ENCODE measurements at places on chromosomes 5 and 9. TPM values are rescaled to one million over a fixed set of nuclear protein-coding genes. Genes with fewer than 3 reads are reported as not detected.
A peak's percentile ranks its signal among the peaks of the same experiment; 100 is the strongest.

The BTNL3 gene
- 0.11 TPM for polyA plus RNA-seq

The MARCOL gene
- not detected for polyA plus RNA-seq

The IL5 gene
- not detected for polyA plus RNA-seq

The ADGRV1 gene
- 10.2 TPM for polyA plus RNA-seq

The NTNG2 gene
- 0.46 TPM for polyA plus RNA-seq

The TTC33 gene
- polyA plus RNA-seq = 44.8 TPM

The CCDC69 gene
- 4.0 TPM for polyA plus RNA-seq

The PROB1 gene
- 1.9 TPM for polyA plus RNA-seq

The OR1J2 gene
- not detected for polyA plus RNA-seq

The ELOVL7 gene
- polyA plus RNA-seq = 19.6 TPM

- DNase-seq = no peak
These were observed 94.8 kb upstream of the SMARCA2 start for GRCh38 chr9:1920386-1920785.

- DNase-seq = no peak
These were observed 27.9 kb downstream of the RHOBTB3 start for GRCh38 chr5:95759005-95759404.

GRCh38 chr5:142254431-142254830, 70.4 kb downstream of the SPRY4 start:
- no peak for DNase-seq

DNA sequence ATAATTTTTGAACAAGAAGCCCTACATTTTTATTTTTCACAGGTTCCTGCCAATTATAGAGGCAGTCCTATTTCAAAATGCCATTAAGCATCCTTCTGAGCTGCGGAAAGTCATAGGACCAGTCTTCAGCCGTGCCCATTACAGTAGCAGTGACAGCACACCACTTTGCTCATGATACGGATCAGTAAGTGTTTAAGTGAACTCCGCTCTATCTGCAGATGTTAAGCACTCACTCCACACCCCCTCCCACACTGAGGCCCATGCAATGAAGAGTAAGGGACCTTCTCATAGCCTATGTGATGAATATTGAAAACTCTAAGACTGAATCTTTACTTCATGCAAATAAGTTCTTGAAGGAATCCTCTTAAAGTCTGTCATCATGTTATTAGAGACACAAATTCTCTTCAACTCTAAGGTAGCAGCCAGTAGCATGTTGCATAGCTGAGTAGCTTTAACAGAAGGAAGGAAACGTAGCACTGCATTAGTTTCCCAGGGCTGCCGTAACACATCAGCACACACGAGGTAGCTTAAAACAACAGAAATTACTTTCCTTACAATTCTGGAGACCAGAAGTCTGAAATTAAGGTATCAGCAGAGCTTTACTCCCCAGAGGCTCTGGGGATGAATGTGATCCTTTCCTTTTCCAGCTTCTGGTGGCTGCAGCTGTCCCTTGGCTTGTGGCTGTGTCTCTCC, 20.3 kb upstream of the TAF11L2 start:
- DNase-seq = peak; percentile 19

- no peak for DNase-seq
These were observed 73.8 kb downstream of the TRIO start for GRCh38 chr5:14216902-14217301.

GRCh38 chr5:96566833-96567587, 95.2 kb upstream of the CAST start:
- DNase-seq = no peak

GRCh38 chr5:68962757-68963484, 130.9 kb upstream of the SLC30A5 start:
- DNase-seq = peak; percentile 59

DNA sequence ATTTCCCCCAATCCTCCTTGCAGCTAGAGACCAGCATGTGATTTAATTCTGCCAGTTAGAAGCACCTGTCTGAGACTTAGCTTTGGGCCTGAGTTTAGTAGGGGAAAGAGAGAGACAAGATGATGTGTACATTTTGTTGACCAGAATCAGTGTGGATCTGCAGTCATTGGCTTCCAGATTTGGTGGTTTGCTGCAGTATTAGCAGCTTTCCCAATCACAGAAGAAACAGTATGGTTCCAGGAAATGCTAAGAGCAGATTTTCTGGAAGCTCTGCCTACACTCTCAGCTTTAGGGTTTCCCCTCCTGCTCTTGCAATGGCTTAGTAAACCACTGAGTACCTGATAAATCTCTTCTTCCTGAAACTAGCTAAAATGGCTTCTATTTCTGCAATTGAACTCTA, 48.8 kb upstream of the FREM1 start:
- no peak for DNase-seq

DNA sequence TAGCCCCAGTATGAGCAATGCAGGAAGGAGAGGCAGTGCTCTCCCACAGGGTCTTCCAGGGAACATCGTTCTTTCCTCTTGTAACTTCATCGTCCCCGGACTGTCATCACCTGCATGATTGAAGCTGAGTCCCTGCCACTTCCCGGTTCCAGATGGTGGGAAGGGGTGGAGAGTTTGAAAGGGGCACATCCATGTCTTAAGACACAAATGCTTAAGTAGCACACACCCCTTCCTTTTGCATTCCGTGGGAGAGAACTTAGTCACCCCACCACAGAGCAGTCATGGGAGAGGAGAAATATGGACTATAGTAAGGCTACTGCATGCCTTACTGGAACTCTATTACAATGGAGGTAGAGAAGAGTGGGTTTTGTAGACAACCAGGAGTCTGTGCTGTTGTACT, 165.3 kb upstream of the GAS1 start:
- DNase-seq = no peak

GRCh38 chr5:137843676-137844299, 23.9 kb upstream of the MYOT start:
- no peak for DNase-seq

DNA sequence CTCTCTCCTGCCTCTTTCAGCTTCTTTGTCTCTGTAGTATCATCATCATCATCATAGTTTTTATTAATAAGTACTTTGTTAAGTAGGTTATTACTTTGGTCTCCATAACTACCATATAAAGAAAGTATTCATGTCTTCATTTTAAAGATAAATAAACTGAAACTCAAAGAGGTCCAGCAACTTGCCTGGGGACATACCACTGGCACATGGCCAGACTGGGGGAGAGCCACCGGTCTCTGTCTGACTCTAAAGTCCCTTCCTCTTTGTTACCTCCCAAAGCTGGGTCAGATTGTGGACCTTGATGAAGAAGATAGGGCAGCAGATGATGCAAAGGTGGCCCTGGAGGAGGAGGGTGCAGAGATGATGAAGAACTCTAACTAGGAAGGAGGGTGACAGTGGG, 8.5 kb downstream of the CDX1 start:
- DNase-seq = no peak

DNA sequence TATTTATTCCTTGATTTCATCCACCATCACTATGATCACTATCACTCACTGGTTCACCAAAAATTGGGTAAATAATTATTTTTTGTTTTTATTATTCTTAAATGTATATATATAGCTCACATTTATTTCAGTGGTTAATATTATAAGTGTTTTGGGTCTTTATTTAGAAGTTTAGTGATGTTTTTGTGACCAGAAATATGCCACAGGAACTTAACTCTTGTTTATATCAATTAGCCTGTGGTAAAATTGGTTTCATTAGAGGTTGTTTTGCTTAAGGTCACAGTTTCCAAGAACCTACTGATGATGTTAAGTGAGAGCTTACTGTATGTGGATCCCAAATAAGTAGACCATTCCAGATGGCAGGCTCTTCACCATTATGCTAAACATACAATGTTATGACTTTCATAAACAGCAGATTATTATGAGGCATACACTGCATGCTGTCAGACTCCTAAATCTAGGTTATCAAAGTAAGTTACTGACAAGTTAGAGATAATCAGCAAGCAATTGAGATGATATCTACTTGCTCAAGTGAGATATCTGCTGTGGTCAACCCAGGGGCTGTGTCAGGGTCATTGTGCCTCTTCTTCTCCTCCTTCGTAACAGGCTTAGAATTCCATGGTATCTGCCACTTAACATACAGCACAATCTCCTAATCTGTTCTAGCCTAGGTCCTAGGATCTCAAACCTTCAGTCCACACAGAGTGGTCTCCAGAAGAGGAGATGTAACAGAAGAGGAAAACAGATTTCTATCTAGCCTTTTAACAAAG, 57.6 kb downstream of the NR3C1 start:
- no peak for DNase-seq

DNA sequence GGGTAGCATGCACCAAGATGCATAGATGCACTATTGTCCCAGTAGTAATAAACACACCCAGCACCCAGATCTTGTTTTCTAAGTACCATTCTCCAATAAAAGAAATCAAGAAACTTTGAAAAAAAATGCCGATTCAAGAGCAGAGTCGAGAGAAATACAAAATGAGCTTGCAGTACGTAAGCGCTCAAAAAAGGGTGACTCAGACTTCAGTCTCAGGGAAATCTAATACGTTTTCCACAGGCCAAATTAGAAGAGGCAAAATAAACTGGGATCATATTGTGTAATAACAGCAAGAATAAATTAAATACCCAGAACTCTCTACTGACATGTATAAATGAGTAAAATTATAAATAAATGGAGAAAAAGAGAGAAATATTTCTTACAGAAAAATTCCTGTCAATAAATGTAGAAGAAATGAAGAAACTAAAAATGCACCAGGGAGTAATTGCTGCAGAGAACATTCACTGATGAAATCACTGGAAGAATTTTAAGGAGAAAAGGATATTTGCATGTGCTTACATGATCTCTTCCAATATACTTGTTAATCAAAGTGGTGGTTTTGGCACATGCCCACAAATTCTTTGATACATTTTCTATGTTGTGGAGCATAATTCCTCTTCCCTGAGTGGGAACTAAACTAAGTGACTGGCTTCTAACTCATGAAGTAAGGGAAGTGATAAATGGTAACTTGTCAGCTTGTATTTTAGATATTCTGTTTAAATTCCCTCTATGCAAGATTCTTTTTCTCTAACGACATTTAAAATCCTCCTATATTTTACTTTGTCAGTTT, 567.6 kb upstream of the ADAMTS16 start:
- no peak for DNase-seq

GRCh38 chr5:98568336-98568735, 205.1 kb upstream of the RGMB start:
- no peak for DNase-seq

DNA sequence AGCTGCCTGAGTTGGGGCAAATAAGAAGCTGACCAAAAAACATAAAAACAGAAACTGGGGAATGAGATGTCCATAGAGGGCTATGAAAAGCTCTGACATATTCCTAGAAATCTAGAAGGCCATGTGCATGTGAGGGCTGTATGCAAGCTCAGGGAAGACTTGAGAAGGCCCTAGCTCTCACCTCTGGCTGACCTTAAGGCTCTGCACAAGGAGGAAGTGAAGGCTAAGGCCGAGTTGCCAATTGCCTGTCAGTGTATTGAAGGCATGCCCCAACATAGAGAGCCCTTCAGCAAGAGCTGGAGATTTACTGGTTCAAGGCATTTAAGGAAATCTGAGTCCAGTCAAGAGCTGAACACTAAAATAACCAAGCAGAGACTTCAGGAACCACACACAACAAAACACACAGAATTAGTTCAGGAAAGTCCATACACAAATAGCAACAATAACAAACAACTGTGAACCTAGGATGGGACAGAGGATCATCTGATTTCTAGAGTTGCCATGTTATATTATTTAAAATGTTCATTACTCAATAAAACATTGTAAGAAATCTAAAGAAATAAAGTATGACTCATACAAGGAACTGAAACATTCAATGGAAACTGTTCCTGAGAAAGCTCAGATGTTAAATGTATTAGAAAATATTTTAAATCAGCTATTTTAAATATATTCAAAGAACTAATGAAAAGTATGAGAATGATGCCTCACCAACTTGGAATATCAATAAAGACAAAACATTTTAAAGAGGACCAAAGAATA, 161.8 kb downstream of the AUH start:
- DNase-seq = no peak

- DNase-seq = peak; percentile 25
These were observed 48.7 kb upstream of the C5orf58 start for GRCh38 chr5:170183816-170184687.

GRCh38 chr9:94603259-94604160, 9.9 kb upstream of the FBP2 start:
- no peak for DNase-seq

- DNase-seq = no peak
These were observed 620.6 kb upstream of the DAB2 start for GRCh38 chr5:40045429-40045828.

DNA sequence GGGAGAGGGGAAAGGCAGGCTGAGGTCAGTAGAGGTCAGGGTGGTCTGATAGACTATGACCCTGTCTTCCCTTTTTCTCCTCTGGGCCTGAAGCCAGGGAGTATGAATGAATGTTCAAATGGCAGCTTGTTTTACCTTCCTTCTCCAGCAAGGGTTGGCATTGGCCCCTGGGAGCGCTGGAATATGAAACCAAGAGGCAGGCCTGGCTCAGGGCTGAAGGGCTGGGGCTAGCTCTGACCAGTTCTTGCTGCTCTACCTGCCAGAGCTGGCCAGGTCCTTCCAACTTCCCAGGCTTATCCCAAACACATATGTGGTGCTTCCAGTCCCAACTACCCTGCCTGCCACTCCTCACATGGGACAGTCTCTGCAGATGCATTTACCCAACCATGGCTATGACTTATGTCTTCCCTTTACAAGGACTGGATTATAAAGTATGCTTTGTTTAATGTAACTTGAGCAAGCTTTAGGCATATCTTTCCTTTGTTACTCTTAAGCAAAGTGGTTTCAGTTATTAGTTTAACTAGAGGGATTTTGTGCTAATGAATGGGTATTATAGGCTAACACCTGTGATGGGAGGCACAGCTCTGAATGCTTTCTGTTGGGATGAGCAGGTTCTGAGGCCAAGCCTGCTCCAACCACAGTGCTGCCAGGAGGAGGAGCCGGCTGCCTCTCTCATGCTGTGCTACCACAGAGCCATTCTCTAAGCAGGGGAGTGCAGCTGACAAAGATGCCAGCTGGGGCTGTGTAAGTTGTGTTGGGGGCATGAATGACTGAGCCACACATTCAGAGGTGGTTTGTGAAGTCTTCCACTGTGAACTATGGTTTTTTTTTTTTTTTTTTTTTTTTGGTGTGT, 6.1 kb downstream of the CCNI2 start:
- DNase-seq = no peak

DNA sequence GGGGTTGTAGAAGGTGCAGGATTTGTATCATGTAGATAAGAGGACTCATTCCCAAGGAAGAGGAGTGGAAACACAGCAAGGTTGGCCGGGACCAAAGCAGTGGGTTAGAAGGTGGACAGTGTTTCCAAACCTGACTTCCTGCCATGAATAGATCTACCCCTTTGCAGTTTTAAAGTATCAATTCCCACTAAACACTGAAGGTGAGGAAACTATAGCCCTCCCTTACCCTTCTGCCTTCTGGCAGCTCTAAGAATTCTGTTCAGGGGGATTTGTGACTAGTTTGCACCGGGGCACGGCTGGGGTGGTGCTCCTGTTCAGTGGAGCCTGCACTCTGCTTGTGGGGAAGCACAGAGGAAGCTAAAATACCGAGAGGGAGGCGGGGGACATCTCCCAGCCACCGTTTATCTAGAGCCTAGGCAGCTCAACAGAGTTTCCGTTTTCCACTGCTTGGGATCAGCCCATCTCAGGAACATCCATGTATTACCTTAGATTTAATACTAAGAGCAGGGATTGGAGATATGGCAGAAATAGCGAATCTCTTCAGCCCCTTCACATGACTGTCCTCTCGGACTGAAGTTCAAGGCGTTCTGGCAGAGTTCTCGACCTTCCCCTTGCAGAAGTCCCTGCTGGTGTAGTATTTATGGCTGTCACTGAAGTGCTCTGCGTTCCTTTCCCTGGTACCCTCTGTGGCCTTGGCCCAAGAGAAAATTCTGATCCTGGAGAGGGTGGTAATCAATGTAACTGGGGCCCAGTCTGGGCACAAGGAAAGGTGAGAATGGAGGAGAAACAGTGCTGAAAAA, 5.4 kb downstream of the ISL1 start:
- DNase-seq = no peak

- no peak for DNase-seq
These were observed 196.2 kb upstream of the TARS1 start for GRCh38 chr5:33244441-33245150.

Data from right renal cortex interstitium (tissue), 3 donors.